Activated naive CD8-positive, alpha-beta T cell treated with anti-CD3 and anti-CD28 coated beads, Interleukin-2, amount 50 U/mL, for 24 hours (primary cell): ENCODE measurements at places on chromosomes 5 and 9.
A peak's percentile ranks its signal among the peaks of the same experiment; 100 is the strongest.

GRCh38 chr5:158820891-158821290 lies 278.8 kb downstream of the EBF1 start:
- DNase-seq, result peak; percentile 9

- no peak for DNase-seq
Observed at GRCh38 chr5:107376546-107377276, 294.0 kb downstream of the EFNA5 start.

GRCh38 chr9:117795271-117795670 lies 91.1 kb downstream of the TLR4 start:
- DNase-seq, result no peak

DNA sequence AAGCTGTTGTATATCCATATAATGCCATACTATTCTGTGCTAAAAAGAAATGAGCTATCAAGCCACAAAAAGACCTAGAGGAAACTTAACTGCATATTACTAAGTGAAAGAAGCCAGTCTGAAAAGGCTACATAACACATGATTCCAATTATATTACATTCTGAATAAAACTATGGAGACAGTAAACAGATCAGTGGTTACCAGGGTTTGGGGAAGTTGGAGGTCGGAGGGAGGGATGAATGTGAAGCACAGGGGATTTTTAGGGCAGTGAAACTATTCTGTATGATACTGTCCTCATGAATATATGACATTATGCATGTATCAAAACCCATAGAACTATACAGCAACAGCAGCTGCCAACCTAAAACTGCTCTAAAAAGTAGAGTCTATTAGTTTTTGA lies 5.6 kb upstream of the RFK start:
- DNase-seq, result no peak

GRCh38 chr5:132841305-132841704 lies 10.9 kb upstream of the SHROOM1 start:
- no peak for DNase-seq

DNA sequence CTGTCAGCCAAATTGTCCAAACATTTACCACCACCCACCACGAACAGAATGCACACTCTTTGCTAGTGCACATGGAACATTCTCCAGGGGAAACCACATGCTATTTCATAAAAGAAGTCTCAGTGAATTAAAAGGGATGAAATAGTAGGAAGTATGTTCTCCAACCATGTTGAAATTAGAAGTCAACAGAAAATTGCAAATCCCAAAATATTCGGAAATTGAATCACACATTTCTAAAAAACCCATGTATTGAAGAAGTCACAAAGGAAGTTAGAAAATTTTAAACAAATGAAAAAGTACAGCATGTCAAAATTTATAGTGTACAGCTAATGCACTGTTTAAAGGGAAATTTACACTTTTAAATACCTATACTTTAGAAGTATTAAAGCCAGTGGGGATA lies 50.8 kb downstream of the TGFBR1 start:
- DNase-seq, result no peak

DNA sequence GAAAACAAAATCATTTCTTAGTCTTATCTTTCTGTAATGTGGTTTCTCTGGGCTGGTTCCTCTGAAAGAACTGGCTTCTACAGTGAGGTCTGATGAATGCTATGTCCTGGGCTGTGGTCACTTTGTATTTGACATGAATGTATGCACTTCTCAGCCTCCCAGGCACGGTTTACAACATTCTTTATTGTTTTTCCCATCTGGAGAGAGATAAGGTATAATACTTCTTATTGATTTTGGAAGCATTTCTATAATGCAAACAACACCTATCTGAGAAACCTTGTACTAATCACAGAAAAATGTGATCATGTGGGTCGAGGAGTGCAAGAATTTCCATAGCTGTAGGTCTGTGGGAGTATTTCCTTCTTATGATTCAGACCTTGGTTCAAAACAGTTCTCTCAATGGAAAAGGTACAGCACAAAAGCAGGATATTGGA lies 46.9 kb downstream of the ACTBL2 start:
- DNase-seq, result no peak

DNA sequence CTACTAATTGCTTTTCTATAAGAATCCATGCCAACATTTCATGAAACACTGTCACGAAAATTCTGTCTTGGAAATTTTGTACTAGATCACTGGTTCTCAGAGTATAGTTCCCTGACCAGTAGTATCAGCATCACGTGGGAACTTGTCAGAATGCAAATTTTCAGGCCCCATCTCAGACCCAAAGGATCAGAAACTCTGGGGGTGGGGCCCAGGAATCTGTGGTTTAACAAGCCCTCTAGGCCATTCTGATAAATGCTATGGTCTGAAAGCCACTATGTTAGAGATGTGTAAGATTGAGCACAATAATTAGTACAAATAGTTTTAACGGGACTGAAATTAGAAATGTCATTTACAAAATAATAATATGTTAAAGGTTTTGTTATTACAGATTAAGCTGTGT lies 615.7 kb upstream of the ARRDC3 start:
- no peak for DNase-seq

- DNase-seq, result no peak
Observed at GRCh38 chr9:96852676-96853075, 1.6 kb downstream of the ZNF782 start.

- no peak for DNase-seq
Observed at GRCh38 chr9:136172412-136173079, 32.4 kb downstream of the LHX3 start.
